ENCODE measurements at places on chromosomes 5 and 9. TPM values are rescaled to one million over a fixed set of nuclear protein-coding genes. Genes with fewer than 3 reads are reported as not detected.
A peak's percentile ranks its signal among the peaks of the same experiment; 100 is the strongest.

LCN12 gene
- 3.4 TPM for total RNA-seq

RPL35 gene
- 2,153 TPM for total RNA-seq

PDLIM4 gene
- total RNA-seq, result 1.1 TPM

QRFP gene
- total RNA-seq, result not detected

ASPN gene
- not detected for total RNA-seq

BSPRY gene
- total RNA-seq, result 0.13 TPM

ELOVL7 gene
- 7.3 TPM for total RNA-seq

UBE2B gene
- total RNA-seq, result 56.7 TPM

GHR gene
- total RNA-seq, result not detected

HCN1 gene
- total RNA-seq, result not detected

OR1J2 gene
- not detected for total RNA-seq

CDH9 gene
- 0.24 TPM for total RNA-seq

ZNF346 gene
- 20.1 TPM for total RNA-seq

GRCh38 chr5:149073213-149073612 lies 10.4 kb upstream of the SH3TC2 start:
- no peak overlapping the region for H3K4me3 ChIP-seq
- no peaks in the 10 kb centered on the region for H3K36me3 ChIP-seq
- no peak for DNase-seq
- no peaks in the 10 kb centered on the region for H3K4me1 ChIP-seq
- no peaks in the 10 kb centered on the region for H3K27me3 ChIP-seq
- no peak overlapping the region for H3K27ac ChIP-seq

GRCh38 chr5:56479126-56479525 lies 246.0 kb upstream of the ANKRD55 start:
- H3K27me3 ChIP-seq, result no peaks in the 10 kb centered on the region
- H3K4me3 ChIP-seq, result peak overlapping the region; percentile 5
- peak overlapping the region; percentile 96 for H3K27ac ChIP-seq
- peaks cover 68% of the 10 kb centered on the region for H3K4me1 ChIP-seq
- H3K36me3 ChIP-seq, result no peaks in the 10 kb centered on the region

DNA sequence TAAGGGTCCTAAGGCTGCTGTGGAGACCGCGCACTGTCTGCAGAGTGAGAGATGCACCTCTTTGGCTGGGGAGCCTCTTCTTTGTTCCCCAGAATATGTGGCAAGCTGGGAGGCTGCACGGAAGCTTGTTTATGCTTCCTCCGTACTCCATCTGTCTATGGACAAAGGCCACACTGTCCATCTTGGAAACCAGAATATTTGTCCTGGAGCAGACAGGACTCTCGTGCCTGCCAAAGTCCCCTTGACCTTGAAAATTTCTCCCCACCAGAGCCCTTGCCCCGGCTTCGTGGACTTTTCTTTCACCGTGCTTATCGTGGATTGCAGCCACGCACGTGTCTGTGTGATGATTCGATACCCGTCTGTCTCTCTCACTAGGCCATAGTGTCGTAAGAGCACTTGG lies 147.4 kb downstream of the NSG2 start:
- H3K27me3 ChIP-seq, result 0 out of 3 replicates have a peak, but pooled peaks cover 4% of the 10 kb centered on the region
- DNase-seq, result no peak
- no peaks in the 10 kb centered on the region for H3K36me3 ChIP-seq
- no peak overlapping the region for H3K4me3 ChIP-seq

GRCh38 chr5:52825826-52826225 lies 38.1 kb downstream of the ITGA1 start:
- H3K36me3 ChIP-seq, result no peaks in the 10 kb centered on the region
- no peaks in the 10 kb centered on the region for H3K27me3 ChIP-seq
- peaks cover 5% of the 10 kb centered on the region for H3K4me1 ChIP-seq
- H3K27ac ChIP-seq, result no peak overlapping the region
- no peak for DNase-seq

GRCh38 chr5:172871536-172871935 lies 37.5 kb downstream of the ERGIC1 start:
- DNase-seq, result no peak
- H3K27me3 ChIP-seq, result no peaks in the 10 kb centered on the region
- H3K4me1 ChIP-seq, result peaks cover 73% of the 10 kb centered on the region

DNA sequence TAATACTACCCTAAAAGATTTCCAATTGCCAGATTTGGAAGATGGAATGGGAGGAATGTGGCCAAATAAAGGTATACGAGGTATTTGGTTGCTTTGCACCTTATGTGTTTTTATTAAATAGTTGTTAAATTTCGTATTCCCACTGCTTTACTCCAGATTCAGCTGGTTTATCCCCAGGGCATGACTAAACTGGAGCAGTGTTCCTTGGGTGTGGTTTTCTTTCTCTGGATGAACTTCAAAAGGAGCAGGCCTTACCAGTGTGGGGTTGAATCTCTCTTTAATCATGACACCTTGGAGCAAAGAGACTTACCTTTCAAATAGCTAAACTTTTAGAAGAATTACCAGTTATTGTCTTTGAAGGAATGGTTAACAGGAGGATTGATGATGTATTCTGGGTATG lies 121.7 kb upstream of the BNC2 start:
- no peaks in the 10 kb centered on the region for H3K36me3 ChIP-seq
- no peaks in the 10 kb centered on the region for H3K4me1 ChIP-seq
- no peak for DNase-seq
- no peak overlapping the region for H3K4me3 ChIP-seq
- H3K27me3 ChIP-seq, result no peaks in the 10 kb centered on the region

GRCh38 chr5:180718810-180719453 lies 20.9 kb downstream of the OR2Y1 start:
- no peaks in the 10 kb centered on the region for H3K27me3 ChIP-seq
- H3K27ac ChIP-seq, result no peak overlapping the region
- no peak overlapping the region for H3K4me3 ChIP-seq
- no peaks in the 10 kb centered on the region for H3K36me3 ChIP-seq

GRCh38 chr9:76203373-76203772 lies 190.9 kb downstream of the RFK start:
- H3K36me3 ChIP-seq, result no peaks in the 10 kb centered on the region
- no peak overlapping the region for H3K4me3 ChIP-seq
- no peak for DNase-seq

DNA sequence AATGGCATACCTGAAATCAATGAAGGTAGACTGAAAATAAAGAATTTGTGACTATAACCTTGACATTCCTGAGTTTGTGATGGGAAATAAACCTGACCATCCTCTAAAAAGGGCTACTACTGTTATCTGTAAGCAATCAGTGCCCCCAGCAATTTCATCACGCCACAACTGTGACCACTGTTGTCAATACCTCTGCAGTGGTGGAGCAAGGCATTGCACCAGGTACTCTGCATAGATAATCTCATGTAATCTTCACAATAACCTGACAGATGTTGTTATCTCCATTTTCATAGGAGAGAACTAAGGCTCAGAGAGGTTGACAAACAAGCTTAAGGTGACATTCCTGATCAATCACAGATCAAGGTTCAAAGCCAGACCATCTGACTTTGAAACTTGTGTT lies 38.5 kb upstream of the FRRS1L start:
- no peak overlapping the region for H3K4me3 ChIP-seq
- H3K4me1 ChIP-seq, result peaks cover 6% of the 10 kb centered on the region
- no peaks in the 10 kb centered on the region for H3K27me3 ChIP-seq
- no peak overlapping the region for H3K27ac ChIP-seq
- H3K36me3 ChIP-seq, result no peaks in the 10 kb centered on the region

DNA sequence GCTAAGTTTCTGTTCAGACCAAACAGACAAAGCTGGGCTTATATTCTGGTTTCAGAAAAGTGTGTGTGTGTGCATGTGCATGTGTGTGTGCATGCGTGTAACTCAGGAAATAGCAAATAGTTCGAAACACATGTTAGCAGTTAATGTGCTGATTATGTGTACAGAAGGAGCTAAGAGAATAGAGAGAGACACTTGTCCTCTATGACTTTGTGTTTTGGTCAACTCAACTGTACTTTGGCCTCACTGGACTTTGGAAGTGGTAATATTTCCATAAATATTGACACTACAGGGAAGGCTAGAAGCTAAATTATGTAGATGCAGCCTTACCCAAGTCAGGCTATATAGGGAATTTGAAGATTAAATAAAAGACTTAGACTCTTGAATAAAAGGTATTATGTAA lies 155.5 kb downstream of the RAB3C start:
- peak; percentile 59 for DNase-seq
- no peaks in the 10 kb centered on the region for H3K27me3 ChIP-seq
- H3K36me3 ChIP-seq, result no peaks in the 10 kb centered on the region

GRCh38 chr9:136437839-136438547 lies 1.7 kb downstream of the INPP5E start:
- H3K27me3 ChIP-seq, result no peaks in the 10 kb centered on the region
- peaks cover 4% of the 10 kb centered on the region for H3K36me3 ChIP-seq
- peaks cover 44% of the 10 kb centered on the region for H3K4me1 ChIP-seq

DNA sequence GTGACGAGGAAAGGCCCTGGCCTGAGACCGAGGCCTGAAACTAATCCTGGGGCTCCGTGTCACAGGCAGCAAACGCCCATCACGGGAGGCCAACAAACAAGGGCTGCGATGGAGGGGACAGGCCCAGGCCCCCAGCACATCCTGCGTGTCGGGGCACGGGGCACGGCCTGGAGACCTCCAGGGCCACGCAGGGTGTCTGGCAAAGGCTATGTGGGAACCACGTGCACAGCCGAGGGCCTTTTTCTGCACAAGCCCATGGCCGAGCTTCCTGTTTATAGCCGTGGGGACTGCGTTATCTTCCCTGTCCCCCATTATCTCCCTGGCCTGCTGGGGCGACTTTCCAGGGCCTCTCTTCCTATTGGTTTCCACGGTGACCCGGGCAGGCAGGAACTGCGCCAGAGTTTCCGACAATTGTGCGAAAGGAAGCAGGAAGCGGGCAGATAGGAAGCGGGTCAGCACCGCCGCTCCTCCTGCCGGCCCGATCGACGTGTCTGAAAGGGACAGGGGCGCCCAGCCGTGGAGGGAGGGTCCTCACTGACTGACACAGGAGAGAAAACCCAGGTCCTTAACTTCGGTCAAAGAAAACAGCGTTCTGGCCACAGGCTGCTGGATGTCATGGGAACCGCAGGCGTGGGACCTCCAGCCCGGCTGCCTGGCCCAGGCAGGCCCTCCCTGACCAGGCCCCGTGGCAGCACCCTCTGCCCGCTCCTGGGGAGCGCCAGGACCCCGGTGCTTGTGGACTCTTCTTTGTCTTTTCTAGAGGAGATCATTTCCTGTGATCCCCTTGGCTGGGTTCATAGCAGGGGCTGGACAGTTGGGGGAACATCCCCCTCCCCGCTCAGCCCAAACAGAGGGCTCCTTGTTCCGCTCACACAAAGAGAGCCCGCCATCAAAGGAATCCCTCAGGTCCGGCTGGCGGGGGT lies 29.1 kb upstream of the SEC16A start:
- no peaks in the 10 kb centered on the region for H3K36me3 ChIP-seq
- H3K27me3 ChIP-seq, result no peaks in the 10 kb centered on the region
- peaks cover 7% of the 10 kb centered on the region for H3K4me1 ChIP-seq

DNA sequence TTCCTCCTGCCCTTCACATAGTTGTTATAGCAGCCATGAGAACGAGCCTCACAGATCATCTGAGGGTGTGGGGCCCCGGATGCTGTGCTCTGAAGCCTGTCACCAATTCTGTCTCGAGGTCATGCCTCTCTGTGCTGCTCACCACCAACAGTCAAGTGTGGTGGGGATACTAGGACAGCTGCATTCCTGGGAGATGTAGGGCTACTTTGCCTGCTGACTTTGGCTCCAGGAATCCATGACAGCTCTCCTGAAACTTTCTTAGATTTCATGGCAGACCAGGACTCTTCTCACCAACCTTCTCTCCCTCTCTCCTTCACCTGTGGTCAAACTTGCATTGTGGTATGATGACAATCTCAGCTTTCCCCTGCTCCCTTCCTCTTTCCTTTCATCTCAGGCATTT lies 395.9 kb downstream of the PSAT1 start:
- H3K27ac ChIP-seq, result no peak overlapping the region
- DNase-seq, result no peak
- no peaks in the 10 kb centered on the region for H3K36me3 ChIP-seq
- H3K4me1 ChIP-seq, result no peaks in the 10 kb centered on the region
- no peaks in the 10 kb centered on the region for H3K27me3 ChIP-seq

- H3K36me3 ChIP-seq, result peaks cover 35% of the 10 kb centered on the region
- no peak for DNase-seq
- no peaks in the 10 kb centered on the region for H3K27me3 ChIP-seq
- no peak overlapping the region for H3K27ac ChIP-seq
Measured at GRCh38 chr9:96646081-96646991, 8.8 kb downstream of the PRXL2C start.

DNA sequence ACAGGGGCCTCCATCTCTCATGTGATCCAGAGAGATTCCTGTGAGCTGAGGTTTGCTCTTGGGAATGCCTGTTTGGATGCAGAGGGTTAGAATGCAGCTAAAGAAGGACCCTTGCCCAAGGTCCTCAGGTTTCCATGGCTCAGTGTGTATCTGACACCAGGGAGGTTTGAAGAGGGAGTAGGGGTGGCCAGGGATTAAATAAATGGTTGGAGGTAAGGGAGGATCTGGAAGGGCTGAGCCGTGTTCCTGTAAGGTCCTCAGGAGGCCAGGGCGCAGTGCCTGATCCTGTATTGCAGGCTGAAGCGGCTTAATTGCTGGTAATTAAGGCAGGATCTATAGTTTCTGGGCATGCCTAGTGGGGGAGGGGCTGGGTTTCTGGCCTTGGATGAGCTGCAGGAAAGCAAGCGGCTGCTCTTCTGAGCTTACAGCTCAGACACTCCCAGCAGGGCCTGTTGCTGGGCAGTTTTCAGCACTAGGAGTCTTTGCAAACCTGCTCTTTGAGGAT lies 41.5 kb upstream of the MAP1B start:
- no peaks in the 10 kb centered on the region for H3K36me3 ChIP-seq
- no peak for DNase-seq
- no peak overlapping the region for H3K4me3 ChIP-seq

GRCh38 chr5:116076496-116076895 lies 8.3 kb upstream of the COMMD10 start:
- no peaks in the 10 kb centered on the region for H3K27me3 ChIP-seq
- no peak for DNase-seq
- H3K4me3 ChIP-seq, result no peak overlapping the region
- H3K27ac ChIP-seq, result no peak overlapping the region
- peaks cover 8% of the 10 kb centered on the region for H3K4me1 ChIP-seq
- H3K36me3 ChIP-seq, result no peaks in the 10 kb centered on the region

GRCh38 chr5:1557114-1557873 lies 33.5 kb upstream of the LPCAT1 start:
- no peak overlapping the region for H3K27ac ChIP-seq
- peaks cover 63% of the 10 kb centered on the region for H3K4me1 ChIP-seq
- no peak for DNase-seq
- H3K4me3 ChIP-seq, result no peak overlapping the region

GRCh38 chr5:75023368-75024159 lies 28.8 kb downstream of the GCNT4 start:
- DNase-seq, result no peak
- no peaks in the 10 kb centered on the region for H3K27me3 ChIP-seq
- H3K27ac ChIP-seq, result no peak overlapping the region
- H3K4me3 ChIP-seq, result no peak overlapping the region

GRCh38 chr5:53335115-53335514 lies 145.3 kb upstream of the FST start:
- H3K36me3 ChIP-seq, result no peaks in the 10 kb centered on the region
- no peak overlapping the region for H3K4me3 ChIP-seq
- H3K4me1 ChIP-seq, result no peaks in the 10 kb centered on the region
- no peak overlapping the region for H3K27ac ChIP-seq
- DNase-seq, result no peak

- H3K27ac ChIP-seq, result no peak overlapping the region
- H3K27me3 ChIP-seq, result no peaks in the 10 kb centered on the region
- no peaks in the 10 kb centered on the region for H3K36me3 ChIP-seq
- DNase-seq, result no peak
Measured at GRCh38 chr9:92486371-92486770, 4.1 kb upstream of the ASPN start.

GRCh38 chr9:118170032-118170955 lies 466.1 kb downstream of the TLR4 start:
- H3K27me3 ChIP-seq, result no peaks in the 10 kb centered on the region
- H3K36me3 ChIP-seq, result no peaks in the 10 kb centered on the region
- H3K4me1 ChIP-seq, result no peaks in the 10 kb centered on the region
- H3K27ac ChIP-seq, result no peak overlapping the region
- no peak overlapping the region for H3K4me3 ChIP-seq
- peak; percentile 7 for DNase-seq

Data from HepG2 (cell line).